ENCODE measurements at places on chromosomes 3 and 15.
A peak's percentile ranks its signal among the peaks of the same experiment; 100 is the strongest.

DNA sequence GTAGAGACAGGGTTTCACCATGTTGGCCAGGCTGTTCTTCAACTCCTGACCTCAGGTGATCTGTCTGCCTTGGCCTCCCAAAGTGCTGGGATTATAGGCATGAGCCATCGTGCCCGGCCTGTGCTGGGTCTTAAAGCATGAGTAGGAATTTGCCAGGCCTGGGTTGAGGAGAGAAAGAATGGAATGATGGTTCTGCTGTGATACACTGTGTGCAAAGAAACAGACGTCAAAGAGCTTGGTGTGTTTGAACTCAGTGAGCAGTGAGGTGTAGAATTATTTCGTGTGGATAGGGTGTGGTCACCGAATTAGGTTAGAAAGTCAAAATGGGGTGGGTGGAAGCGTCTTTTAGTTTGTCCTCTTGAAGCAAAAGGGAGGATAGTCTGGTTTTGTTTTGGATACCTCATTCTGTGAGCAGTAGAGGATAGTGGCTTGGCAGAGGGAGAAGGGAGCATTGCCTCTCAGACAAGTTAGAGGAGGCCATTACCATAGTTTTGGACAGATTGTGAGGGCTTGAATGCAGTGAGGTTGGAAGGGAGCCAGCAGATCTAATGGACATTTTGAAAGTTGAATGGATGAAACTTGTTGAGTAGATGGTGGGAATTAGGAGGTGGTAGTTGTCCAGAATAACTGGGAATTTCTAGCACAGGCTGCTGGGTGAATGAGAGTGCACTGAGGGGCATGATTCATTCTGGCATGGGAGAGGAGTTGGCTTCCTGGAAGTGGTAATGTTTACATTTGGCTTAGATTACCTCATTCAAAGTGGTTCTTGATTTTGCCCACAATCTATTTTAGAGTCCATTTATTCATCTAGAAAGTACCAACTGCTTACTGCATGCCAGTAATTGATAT, 27.2 kb downstream of the AKAP13 start:
- DNase-seq = peak; percentile 76

GRCh38 chr3:170178651-170179050, 2.9 kb downstream of the PHC3 start:
- DNase-seq = no peak

GRCh38 chr15:29440541-29440940, 170.9 kb upstream of the NSMCE3 start:
- no peak for DNase-seq

DNA sequence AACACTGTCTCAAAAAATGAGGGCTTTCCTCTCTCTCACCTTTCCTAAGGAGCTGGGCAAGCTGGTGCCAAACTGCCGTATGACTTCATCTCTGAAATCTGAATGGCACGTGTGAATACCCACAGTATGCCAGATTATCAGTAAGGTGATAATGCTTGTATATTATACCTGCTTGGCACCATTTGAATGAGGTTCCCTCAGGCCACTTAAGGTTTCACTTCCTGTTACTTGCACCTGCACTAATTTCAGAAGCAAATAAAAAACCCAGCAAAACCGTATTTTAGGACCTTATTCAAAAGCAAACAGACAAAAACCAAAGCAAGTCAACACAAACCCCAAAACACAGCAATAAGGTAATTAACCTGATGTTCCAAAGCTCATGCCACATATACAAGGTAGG, 19.7 kb downstream of the FOXP1 start:
- no peak for DNase-seq

- DNase-seq = peak; percentile 36
Measured at GRCh38 chr3:30644615-30645014, 38.2 kb downstream of the TGFBR2 start.

DNA sequence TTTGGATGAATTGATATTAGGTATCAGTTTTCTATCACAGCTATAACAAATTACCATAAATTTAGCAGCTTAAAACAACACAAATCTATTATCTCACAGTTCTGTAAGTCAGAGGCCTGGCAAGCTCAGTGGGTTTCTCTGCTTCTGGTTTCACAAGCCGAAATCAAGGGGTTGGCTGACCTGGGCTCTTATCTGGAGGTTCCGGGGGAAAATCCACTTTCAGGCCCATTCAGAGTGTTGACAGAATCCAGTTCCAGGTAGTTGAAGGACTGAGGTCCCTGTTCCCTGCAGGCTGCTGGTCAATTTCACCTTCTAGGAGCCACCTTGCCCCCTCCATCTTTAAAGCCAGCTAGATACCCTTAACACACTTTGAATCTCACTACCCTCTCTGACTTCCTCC, 11.1 kb upstream of the HHATL start:
- no peak for DNase-seq

DNA sequence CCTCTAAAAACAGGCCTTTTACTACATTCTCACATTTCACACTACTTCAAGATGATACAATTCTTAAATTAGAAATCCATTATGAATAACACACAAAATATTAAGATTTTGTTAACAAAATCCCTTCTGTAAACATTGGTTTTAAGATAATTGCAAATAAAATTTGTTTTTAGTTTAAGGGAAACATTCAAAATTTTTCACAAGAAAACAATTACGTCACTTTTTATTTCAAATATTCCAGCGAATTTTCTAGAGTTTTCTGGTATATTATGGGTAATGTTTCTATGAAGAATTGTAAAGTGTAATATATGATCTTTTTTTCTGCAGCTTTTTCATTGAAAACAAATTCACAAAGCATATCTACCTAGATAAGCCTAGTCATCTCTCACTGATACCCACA, 5.9 kb downstream of the ARPP21 start:
- no peak for DNase-seq

DNA sequence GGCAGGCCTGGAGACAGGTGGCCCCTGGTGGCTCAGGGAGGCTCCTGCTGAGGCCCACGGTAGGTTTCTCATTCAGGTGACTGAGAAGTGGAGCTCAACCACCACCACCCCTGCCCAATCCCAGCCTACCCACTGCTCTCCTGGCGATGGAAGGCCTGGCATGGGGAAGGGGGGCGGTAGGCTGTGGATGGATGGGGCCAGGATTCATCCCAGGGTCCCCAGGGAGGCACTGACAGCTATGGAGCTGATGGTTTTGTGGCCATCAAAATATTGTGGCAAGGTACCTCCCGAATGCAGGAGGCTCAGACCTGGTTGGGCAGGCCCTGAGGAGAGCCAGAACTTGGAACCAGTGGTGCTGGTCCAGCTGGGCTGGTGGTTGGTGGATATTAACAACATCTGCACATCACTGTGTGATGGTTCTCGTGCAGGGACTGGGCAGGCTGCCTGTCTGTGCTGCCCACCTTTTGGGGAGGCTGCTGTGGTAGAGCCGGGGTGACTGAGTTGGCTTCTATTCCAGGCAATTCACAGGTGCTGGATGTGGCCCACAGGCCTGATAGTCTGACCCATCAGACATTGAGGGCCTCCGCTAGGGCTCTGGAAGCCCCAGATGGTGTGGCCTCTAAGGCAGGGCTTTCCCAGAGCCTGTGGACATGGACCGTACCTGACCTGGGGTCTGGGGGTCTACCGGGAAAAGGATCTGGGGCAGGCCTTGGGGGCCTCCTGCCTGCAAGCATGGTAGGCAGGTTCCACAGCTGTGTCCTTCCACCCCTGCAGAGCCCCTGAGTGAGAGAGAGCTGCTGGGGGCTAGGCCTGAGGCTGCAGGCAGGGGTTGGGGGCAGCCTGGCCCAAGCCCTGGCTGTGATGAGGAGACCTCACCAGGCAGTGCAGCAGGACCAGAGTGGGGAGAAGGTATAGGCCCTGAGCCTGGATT, 3.4 kb downstream of the ZBTB47 start:
- DNase-seq = no peak

- DNase-seq = peak; percentile 97
Measured at GRCh38 chr15:56464893-56465520, at the start of gene MNS1. MNS1 (minus strand) TSS chr15:56465137; CDS start chr15:56464972, 165 bp downstream.

DNA sequence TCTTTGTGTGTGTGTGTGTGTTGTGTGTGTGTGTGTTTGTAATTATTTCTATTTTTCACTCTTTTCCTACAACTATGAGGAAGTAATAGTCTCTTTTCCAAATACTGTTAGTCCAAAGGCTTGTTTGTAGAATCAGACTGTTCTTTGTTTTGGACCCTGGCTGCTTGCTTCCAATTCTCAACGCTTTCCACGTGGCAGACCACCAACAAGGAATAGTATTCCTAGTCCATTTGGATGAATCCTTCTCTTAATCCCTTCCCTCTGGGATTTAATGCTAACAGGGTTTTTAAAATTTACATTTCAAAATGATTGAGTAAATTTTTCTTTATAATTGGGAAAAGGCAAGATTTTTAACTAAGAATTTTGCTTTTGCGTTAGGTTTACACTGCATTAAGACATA, 62.7 kb downstream of the ADAMTSL3 start:
- DNase-seq = no peak

- DNase-seq = no peak
Measured at GRCh38 chr3:115074502-115074901, 72.6 kb downstream of the ZBTB20 start.

DNA sequence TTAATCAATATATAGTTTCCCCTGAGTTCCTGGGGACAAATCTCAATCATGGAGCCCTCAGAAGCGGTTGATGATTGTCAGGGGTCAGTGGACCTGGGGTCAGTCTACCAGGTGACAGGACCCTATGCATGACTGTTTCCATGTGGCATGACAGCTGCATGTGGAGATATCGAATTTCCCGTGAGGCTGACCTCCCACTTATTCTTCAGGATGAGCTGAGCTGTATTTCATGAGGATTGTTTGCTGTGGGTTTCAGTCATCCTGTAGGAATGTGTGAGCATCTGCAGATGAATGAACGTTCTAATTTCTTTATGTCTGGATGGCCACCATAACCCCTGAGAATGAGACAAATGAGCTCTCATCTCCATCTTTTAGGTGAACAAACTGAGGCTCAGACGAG, 93.0 kb upstream of the HES1 start:
- peak; percentile 68 for DNase-seq

- DNase-seq = no peak
Measured at GRCh38 chr3:79341961-79342360, 425.8 kb downstream of the ROBO1 start.

DNA sequence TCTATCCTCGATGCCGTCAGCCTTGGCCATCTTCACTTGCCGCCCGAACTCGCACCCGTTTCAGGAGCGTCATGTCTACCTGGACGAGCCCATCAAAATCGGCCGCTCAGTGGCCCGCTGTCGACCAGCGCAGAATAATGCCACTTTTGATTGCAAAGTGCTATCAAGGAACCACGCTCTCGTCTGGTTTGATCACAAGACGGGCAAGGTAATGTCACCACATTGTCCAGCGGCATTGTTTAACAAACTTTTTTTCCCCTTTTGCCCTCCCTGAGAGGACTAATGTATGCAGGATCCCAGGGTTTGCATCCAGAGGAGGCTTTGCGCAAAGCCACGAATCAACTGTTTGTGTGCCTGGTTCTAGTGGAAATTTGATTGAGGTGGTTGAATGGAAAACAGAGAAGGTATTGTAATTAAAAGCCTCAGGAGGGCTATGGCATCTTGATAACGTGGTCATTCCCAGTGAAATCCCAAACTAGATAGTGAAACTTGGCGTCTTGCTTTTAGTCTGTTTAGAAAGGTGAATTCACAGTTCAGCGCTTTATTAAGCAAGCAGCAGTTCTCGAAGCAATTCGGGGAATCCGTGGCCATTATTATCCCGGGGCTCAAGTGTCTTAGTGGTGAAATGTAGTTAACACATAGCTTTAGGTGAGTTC, 1.7 kb downstream of the SLMAP start:
- DNase-seq = no peak

DNA sequence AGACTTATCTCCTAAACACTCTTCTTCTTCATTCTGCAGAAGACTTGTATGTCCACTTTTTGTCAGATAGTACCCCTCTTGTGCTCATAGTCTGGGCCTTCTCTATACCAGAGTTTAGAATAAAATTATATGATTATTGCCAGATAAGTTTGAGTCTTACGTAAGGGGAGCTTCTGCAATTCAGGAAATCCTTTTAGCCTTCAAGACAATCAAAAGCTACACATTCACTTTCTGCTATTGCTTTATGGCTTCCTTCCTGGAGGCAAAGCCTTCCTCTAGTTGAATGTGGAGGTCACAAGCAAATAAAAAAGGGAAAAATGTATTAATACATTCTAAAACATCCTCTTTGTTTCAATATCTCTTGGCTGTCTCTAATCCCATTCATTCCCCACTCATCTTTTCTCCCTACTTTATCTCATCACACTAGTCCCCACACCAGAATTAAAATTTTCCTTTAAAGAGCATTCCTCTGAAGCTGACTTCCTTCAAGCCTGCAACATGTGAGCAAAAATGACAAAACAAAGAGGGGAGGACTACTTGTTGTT, 186.8 kb downstream of the CPNE4 start:
- DNase-seq = no peak

- DNase-seq = no peak
Measured at GRCh38 chr15:28012231-28012630, 86.9 kb downstream of the OCA2 start.

DNA sequence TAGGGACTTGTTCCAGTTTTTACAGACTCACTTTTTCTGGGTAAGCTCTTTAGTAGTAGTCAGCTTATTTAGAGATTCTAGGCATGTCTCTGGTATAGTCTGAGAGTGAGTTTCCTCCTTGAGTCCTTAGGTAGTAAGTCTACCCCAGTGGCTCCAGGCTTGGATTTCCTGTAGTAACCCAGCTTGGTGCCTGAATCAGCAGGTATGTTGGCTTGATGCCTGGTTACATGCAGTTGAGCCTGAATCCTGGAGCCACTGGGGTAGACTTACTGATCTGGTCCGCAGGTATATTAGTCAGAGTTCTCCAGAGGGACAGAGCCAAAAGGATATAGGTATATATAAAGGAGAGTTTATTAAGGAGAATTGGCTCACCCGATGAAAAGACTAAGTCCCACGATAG, 85.8 kb upstream of the RBMS3 start:
- no peak for DNase-seq

GRCh38 chr15:58616171-58616570, 133.3 kb downstream of the ADAM10 start:
- no peak for DNase-seq

- no peak for DNase-seq
Measured at GRCh38 chr3:73743551-73743950, 118.8 kb upstream of the PDZRN3 start.

Measured in AG20443 (cell line).